Activated CD4-positive, alpha-beta T cell treated with anti-CD3 and anti-CD28 coated beads, Interleukin-2, amount 10 ng/mL, durations not matched to agents 7 days and 5 days (primary cell): ENCODE measurements at places on chromosomes 11 and 22. TPM values are rescaled to one million over a fixed set of nuclear protein-coding genes. Genes with fewer than 3 reads are reported as not detected.

DNA sequence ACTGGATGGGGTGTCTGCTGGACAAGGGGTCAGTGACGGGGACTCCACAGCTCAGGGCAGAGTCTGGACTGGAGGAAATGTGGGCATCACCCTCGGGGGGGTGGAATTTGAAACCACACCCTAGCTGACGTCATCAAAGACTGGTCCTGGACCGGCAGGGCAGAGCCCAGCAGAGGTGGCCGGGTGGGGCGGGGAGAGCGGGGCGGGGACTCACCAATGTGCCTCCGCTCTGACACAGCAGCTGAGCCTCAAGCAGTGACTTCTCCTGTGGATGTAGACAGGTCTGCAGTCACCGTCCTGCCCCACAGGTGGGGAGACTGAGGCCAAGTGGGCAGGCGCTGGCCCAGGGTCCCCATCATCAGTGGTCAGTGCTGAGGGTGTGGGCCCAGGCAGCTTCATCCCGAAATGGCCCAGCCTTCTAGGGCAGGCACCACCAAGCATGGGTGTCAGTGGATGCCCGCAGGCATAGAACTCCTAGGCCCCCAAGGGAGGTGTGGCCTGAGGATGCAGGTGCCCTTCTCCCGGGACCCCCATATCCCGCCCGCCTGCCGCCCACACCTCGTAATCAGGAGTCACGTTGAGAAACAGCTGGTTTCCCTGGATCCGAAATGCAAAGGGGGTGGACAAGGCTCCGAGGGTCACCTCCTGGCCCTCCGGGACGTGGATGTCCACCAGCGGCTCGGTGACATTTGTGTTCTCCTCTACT lies 603 bp downstream of the CDHR5 start:
- no peak for DNase-seq
- peaks cover 15% of the 10 kb centered on the region for H3K4me1 ChIP-seq
- H3K27me3 ChIP-seq = peaks cover 22% of the 10 kb centered on the region

- H3K36me3 ChIP-seq = peaks cover 26% of the 10 kb centered on the region
- no peak overlapping the region for H3K4me3 ChIP-seq
- H3K27ac ChIP-seq = no peak overlapping the region
- no peak for DNase-seq
- peaks cover 69% of the 10 kb centered on the region for H3K4me1 ChIP-seq
Measured at GRCh38 chr22:40118979-40119378, 58.7 kb upstream of the TNRC6B start.

- H3K27me3 ChIP-seq = peaks cover 61% of the 10 kb centered on the region
- DNase-seq = no peak
- no peak overlapping the region for H3K27ac ChIP-seq
Measured at GRCh38 chr11:19345848-19346681, 105.3 kb upstream of the E2F8 start.

DNA sequence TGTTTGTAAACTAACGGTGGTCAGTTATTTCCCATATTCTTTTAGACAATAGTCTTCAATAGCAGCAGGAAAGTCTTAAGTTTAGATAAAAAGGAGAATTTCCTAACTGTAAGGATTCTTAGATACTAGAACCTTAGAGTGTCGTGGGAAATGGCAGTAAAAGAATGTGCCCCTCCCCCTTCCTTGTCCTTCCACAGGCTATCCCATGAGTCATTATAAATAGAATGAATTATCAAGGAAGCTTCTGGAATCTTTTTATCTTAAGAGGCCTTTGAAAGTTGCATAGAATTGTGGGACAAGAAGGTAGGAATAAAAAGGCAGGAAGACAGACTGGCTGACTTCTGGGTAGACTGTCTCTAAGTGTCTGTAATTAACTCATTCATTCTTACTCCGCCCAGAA lies 165.2 kb upstream of the TBCEL start:
- H3K4me1 ChIP-seq = no peaks in the 10 kb centered on the region
- no peak overlapping the region for H3K4me3 ChIP-seq
- no peaks in the 10 kb centered on the region for H3K27me3 ChIP-seq
- H3K27ac ChIP-seq = no peak overlapping the region
- DNase-seq = no peak

DNA sequence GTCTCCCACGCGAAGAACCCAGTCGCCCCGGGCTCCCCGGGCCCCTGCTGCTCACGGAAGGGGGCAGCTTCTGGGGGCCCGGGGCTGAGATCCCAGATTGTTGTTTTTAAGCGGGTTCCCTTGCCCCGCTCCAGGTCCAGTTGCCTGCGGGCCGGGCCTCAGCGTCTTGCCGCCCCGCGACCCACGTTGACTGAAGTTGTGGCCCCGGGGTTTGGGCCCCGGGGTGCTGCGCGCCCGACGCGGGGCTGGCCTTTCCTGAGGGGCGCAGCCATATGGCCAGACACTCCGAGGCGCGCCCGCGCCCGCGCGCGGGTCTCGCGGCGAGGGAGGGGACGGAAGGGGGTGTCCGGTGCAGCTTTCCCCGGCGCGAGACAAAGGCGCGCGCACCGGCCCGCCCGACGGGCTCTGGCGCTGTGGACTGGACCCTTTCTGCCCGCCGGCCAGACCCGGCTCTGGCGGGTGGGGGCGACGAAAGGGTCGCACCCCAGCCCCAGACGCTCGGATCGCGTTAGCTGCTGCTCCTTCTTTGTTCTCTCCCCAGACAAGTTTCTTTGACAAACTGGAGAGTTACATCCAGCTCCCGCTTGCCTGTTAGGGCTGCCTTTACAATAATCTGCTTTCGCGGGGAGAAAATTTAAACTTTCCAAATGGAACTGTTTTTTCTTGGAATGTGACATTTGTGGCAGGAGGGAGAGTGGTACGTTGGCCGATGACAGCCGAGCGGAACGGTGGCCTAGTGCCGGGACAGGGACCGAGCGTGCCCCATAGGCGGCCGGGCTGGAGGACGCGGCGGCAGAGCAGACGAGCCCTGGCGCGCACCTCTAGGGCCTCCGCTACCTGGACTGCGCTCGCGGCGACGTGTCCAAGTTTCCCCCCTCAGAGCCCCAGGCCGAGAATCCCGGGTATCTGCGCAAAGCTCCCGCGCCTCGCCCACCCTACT lies 716 bp downstream of the AMOTL1 start:
- peaks cover 47% of the 10 kb centered on the region for H3K27me3 ChIP-seq
- DNase-seq = no peak
- H3K4me1 ChIP-seq = peaks cover 14% of the 10 kb centered on the region
- no peaks in the 10 kb centered on the region for H3K36me3 ChIP-seq
- H3K4me3 ChIP-seq = peak overlapping the region; percentile 74
- H3K27ac ChIP-seq = peak overlapping the region; percentile 51

- no peaks in the 10 kb centered on the region for H3K36me3 ChIP-seq
- peaks cover 4% of the 10 kb centered on the region for H3K27me3 ChIP-seq
- peaks cover 3% of the 10 kb centered on the region for H3K4me1 ChIP-seq
Measured at GRCh38 chr22:43883012-43883661, 8.7 kb downstream of the PNPLA5 start.

DNA sequence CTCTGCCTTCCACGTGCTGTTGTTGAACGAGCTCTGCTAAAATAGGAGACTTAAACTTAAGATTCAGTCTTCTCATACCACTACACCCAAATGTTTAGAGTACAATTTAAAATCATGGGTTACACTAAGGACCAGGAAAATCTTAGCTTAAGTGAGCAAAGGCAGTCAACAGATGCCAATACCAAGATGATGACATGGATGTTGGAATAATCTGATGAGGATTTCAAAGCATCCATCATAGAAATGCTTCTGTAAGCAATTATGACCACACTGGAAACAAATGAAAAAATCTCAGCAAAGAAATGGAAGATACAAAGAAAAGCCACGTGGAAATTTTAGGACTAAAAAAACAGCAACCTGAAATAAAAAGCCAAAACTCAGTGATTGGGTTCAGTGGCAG lies 109.8 kb downstream of the ATXN10 start:
- no peaks in the 10 kb centered on the region for H3K4me1 ChIP-seq
- H3K27me3 ChIP-seq = no peaks in the 10 kb centered on the region
- DNase-seq = no peak
- H3K4me3 ChIP-seq = no peak overlapping the region
- H3K36me3 ChIP-seq = peaks cover 5% of the 10 kb centered on the region

DNA sequence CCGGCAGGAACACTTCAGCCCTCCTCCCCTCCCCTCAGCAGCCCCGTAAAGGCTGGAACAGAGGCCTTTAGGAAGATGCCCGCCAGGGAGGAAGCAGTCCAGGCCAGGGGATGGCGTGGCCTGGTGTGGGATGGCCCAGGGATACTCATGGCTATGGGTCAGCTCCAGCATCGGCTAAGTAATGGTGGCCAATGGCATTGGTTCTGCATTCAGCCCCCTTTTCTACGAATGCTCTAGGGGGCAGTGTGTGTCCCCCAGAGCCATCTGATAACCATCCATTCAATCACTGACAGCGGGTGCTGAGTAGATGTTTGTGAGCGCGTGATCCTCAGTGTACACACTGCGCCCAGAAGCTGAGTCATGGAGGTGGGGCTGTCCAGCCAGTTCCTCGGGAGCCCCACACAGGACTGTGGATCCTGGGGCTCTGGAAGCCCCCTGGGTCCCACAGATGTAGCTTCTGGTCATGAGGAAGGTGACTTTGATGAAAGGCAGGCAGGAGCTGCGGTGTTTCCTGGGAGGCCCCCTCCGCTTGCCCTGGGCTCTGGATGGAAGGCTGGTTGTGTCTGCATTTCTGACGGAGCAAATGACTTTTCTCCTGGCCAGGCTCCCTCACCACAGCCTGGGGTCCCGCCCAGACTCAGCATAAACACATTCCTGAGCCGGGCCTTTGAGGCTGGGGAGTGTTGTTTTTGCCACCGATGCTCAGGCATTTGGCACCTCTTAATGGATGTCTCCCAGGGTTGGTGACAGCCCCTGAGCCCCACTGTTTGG lies 46.5 kb downstream of the FBLN1 start:
- no peak overlapping the region for H3K27ac ChIP-seq
- DNase-seq = no peak
- no peaks in the 10 kb centered on the region for H3K4me1 ChIP-seq
- H3K4me3 ChIP-seq = no peak overlapping the region

TLCD5 gene
- 0.19 TPM for total RNA-seq

ART1 gene
- not detected for total RNA-seq

DNA sequence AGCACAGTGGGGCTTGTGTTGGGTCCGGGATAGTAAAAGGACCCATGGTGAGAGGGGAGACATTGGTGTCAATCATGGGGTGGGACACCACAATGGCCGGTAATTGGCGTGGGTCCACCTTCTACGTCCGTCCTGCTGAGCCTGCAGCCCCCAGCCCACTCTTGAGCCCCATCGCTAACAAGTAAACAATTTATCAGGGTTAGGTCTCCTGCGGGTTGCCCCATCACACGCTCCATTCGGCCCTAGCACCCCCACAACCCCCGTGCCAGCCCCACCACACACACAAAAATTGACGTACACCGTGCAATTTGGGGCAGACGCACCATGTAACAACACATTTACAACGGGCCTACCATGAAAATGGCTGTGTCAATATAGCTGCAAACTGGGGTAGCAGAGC lies 86.5 kb upstream of the HTATIP2 start:
- H3K36me3 ChIP-seq = no peaks in the 10 kb centered on the region
- DNase-seq = no peak
- no peak overlapping the region for H3K27ac ChIP-seq
- no peaks in the 10 kb centered on the region for H3K4me1 ChIP-seq
- H3K27me3 ChIP-seq = peaks cover 10% of the 10 kb centered on the region

SCGB1D2 gene
- not detected for total RNA-seq

DNA sequence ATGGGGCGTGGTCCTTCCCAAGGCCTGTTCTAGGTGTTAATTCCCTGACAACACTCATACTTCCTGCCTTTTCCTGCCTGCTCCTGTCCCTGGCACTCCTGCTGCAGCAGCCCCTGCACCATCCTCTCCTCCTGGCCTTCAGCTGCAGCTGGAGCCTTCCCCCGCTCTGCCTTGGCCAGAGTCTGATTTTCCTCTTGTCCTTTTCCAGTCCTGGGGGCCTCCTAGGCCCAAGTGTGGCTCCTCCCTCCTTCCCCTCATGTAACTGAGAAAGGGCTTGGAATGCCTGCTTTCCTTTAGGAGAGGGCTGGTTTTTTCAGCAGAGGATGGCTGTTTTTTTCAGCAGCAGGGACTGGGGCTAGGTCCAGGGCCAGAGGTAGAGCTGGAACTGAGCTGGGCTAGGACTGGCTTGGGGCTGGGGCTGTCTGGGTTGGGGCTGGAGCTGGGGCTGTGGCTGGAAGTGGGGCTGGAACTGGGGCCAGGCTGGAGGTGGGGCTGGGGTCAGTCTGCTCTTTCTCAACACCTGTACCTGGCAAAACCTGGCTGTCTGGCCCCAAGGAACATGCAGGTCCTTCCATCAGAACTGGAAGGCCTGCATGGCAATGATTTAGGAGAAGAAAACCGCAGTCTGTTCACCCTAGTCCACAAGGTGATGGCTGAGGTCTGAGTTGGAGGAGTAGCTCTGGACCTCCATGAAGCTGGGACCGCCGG lies 23.6 kb downstream of the ZC3H7B start:
- H3K27ac ChIP-seq = peak overlapping the region; percentile 9
- peaks cover 14% of the 10 kb centered on the region for H3K36me3 ChIP-seq
- no peak overlapping the region for H3K4me3 ChIP-seq
- H3K27me3 ChIP-seq = no peaks in the 10 kb centered on the region

DNA sequence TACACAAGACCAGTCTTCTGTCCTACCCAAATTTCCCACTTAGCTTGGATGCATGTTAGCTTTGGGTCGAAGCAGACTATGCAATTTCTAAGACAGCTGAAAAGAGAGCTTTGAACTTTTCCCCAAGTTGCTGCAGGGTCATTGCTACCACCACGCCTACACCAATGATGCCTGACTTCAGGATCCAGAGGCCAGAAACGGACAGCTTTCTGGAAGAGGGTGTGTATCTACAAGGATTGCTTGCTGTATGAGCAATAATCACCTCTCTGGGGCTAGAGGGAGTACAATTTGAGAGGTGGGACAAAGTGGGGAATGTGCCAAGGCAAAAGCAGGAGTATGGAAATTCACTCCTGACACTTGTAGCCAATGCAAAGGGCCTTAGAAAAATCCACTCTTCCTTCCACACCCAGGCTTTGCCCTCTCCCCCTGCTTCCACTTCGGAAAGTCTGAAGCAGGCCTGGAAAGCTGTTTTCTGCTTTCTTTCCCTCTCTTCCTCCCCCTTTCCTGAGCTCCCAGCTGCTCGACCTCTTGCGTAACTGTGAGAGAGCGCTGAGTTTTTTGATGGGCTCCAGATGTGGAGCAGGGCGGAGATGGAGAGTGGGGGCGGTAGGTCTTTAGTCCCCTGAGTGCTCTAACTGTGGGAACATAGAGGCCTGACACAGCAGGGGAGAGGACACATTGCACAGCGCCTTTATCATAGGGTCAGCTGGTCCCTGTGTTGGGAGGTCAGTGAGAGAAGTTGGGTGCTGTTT lies 2.1 kb upstream of the PHLDB1 start:
- H3K4me3 ChIP-seq = no peak overlapping the region
- no peak overlapping the region for H3K27ac ChIP-seq
- peaks cover 27% of the 10 kb centered on the region for H3K27me3 ChIP-seq
- H3K4me1 ChIP-seq = peaks cover 19% of the 10 kb centered on the region

TMEM191C gene
- total RNA-seq = 2.0 TPM

SLC22A6 gene
- total RNA-seq = not detected

VWCE gene
- 1.6 TPM for total RNA-seq
